ENCODE measurements at places on chromosomes 11 and 22.

- no peak for DNase-seq
These were observed 634.1 kb upstream of the CADM1 start for GRCh38 chr11:116138280-116138679.

GRCh38 chr11:109552376-109552775 is 130.4 kb downstream of the C11orf87 start:
- no peak for DNase-seq

- no peak for DNase-seq
These were observed 49.7 kb downstream of the MIAT start for GRCh38 chr22:26707090-26707489.

GRCh38 chr11:114257621-114258558 is 38.3 kb upstream of the NNMT start:
- DNase-seq = no peak

DNA sequence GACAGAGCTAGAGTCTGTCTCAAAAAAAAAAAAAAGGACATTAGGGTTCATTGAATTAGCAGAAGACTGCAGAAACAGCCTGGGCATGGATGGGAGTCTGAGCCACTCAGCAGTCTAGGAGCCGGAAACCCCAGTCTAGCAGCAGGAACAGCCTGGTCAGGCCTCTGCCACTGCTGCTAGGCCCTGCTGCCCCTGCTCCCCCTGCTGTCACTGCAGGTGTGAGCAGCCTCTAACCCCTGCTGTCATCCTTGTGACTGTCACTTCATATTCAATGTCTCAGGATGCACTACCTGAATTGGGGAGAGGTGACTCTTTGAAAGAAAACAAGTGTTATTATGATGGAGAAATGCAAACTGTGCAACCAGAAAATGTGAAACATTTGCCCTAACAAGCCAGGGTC is 7.0 kb upstream of the DDX17 start:
- DNase-seq = no peak

- DNase-seq = no peak
These were observed 2.3 kb downstream of the RASL10A start for GRCh38 chr22:29313126-29313575.
